Nucleus accumbens (tissue), 56 donors: ENCODE measurements at places on chromosomes 13 and 19.

DNA sequence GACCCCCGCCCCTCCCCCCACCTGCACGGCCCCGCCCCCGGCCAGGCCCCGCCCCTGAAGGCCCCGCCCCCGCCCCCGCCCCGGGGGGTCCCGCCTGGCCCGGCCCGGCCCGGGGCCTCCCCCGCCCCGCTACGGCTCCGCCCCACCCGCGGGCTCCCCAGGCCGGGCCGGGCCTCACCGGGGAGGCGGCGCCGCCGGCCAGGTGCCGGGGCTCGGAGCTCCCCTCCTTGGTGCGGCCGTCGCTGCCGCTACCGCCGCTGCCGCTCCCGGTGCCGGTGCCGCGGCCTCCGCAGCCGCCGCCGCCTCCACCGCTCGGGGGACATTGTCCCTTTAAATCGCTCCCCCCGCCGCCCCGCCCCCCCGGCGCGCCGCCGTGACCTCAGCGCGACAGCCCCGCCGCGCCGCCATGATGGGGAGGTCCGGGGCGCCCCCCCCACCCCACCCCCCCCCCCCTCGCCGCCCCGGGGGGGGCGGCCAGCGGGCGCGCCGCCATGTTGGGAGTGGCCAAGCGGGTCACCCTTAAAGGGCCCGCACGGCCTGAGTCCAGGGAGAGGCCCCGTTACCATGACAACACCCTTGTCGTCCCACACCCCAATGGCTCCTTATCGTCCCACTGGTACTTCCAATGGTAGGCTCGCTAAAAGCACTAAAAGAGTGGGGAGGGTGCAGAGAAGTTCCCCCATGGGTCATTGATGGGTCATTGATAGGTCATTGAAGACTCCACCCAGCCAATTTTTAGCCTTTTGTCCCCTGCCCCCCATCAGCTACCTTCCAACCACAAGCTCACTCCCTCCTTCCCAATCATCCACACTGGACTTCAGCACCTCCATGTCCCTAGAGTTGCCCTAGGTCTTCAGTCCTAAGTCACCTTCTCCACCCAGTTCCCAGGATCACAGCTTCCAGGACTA lies at the start of gene WIZ:
TSS of gene WIZ (minus strand) at position 337 of the 908 bp plus-strand sequence. CDS start 1,649 bp downstream, outside the sequence.
- DNase-seq = peak; percentile 78

DNA sequence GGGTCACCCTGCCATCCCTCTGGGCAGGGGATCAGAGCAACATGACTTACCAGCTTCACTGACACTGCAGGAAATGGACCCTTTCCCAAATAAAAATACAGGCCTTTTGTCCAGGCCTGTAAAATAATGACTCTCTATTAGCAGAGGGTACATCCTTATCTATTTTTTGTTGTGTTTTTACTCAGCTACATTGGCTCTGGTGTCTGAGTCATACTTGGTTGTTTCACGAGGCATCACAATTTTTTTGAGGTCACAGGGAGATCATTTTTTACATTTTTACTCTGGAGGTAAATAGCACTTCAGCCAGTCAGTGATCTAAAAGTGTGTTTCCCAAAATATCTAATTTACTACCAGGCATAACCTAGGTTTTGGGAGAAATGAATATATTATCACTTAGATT lies 6.9 kb upstream of the HTR2A start:
- no peak for DNase-seq

GRCh38 chr13:38685974-38686576 lies 802 bp upstream of the FREM2 start:
- DNase-seq = peak; percentile 47

GRCh38 chr13:89307278-89307677 lies 1636.1 kb downstream of the SLITRK5 start:
- DNase-seq = no peak

- no peak for DNase-seq
Measured at GRCh38 chr13:79775830-79776229, 294.9 kb downstream of the NDFIP2 start.

- DNase-seq = no peak
Measured at GRCh38 chr13:72850959-72851677, 69.2 kb downstream of the PIBF1 start.

DNA sequence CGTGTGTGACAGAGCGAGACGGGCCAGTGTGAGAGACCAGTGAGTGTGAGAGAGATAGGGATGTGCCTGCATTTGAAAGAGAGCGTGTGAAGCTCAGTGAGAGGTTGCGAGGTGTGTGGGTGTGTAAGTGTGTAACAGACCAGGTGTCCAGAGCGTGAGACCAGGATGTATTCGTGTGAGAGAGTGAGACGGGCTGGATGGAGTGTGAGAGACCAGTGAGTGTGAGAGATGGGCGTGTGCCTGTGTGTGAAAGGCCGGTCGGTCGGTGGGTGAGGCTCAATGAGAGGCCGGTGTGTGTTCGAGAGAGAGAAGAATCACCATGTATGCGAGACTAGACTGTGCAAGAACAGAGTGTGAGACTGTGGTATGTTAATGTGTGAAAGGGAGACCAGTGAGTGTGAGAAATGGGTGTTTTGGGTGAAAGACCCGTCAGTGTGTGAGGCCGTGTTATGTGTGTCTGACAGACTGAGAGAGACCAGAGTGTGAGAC lies 679 bp downstream of the ZNF471 start:
- no peak for DNase-seq

GRCh38 chr13:29581666-29582065 lies 13.8 kb downstream of the SLC7A1 start:
- DNase-seq = no peak

- no peak for DNase-seq
Measured at GRCh38 chr19:53594811-53595509, 36.8 kb upstream of the DPRX start.

- no peak for DNase-seq
Measured at GRCh38 chr19:19541616-19542015, 3.6 kb downstream of the CILP2 start.

GRCh38 chr19:3075605-3076431 lies 13.5 kb upstream of the TLE5 start:
- DNase-seq = no peak

GRCh38 chr13:91360246-91360751 lies 12.8 kb downstream of the MIR17HG start:
- no peak for DNase-seq

GRCh38 chr19:27522223-27522622 lies 1690.7 kb downstream of the UQCRFS1 start:
- no peak for DNase-seq

DNA sequence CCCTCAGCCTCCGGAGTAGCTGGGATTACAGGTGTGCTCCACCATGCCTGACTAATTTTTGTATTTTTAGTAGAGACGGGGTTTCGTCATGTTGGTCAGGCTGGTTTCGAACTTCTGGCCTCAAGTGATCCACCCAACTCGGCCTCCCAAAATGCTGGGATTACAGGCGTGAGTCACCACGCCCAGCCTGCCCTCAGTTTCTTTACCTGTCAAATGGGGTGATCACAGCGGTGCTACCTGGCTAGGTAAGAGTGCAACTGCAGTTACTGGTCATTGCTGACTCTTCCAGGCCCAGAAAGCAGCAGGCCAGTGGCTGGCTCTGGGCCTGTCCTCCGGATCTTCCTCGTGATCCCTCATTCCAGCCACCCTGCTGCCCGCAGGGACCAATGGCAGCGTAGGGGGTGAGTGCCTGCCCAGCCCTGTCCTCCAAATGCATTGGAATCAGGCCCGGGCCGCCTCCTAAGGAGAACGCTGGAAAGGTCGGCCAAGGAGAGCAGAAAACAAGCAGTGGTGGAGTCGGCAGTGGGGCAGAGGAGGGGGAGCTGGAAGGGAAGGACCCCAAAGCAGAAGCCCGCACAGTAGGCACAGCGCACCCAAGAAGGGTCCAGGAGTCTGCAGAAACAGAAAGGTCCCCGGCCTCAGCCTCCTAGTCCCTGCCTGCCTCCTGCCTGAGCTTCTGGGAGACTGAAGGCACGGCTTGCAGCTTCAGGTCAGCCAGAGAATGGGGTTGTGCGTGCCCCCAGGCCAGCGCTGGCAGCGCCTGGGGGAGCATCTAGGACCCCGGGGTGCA lies 1.8 kb upstream of the SLC27A1 start:
- DNase-seq = peak; percentile 32

GRCh38 chr19:47749326-47749725 lies 4.0 kb downstream of the NOP53 start:
- DNase-seq = no peak

DNA sequence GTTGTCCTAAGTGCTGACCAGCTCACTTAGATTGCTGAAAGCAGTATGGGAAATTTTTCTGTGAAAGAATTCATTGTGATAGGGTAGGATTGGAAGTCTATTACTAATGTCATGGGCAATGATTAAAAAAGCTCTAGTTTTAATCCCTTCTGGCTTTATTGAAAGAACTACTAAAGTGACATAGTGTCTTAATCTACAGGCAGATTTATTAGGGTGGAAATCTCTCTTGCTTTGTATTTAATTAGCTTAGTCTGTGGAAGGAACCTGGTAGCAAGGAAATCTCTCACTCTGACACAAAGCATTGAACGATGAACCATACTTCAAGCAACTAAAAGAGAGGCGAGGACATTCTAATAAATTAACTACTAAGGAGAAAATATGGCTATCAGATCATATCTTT lies 1029.2 kb upstream of the PCDH20 start:
- DNase-seq = no peak
